ENCODE measurements at places on chromosomes 3 and 15.
A peak's percentile ranks its signal among the peaks of the same experiment; 100 is the strongest.

GRCh38 chr3:37645517-37646380 lies 215.9 kb upstream of the CTDSPL start:
- no peaks in the 10 kb centered on the region for H3K36me3 ChIP-seq
- H3K27ac ChIP-seq = peak overlapping the region; percentile 88
- DNase-seq = peak; percentile 70
- H3K4me3 ChIP-seq = no peak overlapping the region

GRCh38 chr3:122014741-122015140 lies 7.3 kb downstream of the ILDR1 start:
- no peak for DNase-seq
- H3K36me3 ChIP-seq = no peaks in the 10 kb centered on the region
- H3K4me3 ChIP-seq = no peak overlapping the region
- no peaks in the 10 kb centered on the region for H3K4me1 ChIP-seq

DNA sequence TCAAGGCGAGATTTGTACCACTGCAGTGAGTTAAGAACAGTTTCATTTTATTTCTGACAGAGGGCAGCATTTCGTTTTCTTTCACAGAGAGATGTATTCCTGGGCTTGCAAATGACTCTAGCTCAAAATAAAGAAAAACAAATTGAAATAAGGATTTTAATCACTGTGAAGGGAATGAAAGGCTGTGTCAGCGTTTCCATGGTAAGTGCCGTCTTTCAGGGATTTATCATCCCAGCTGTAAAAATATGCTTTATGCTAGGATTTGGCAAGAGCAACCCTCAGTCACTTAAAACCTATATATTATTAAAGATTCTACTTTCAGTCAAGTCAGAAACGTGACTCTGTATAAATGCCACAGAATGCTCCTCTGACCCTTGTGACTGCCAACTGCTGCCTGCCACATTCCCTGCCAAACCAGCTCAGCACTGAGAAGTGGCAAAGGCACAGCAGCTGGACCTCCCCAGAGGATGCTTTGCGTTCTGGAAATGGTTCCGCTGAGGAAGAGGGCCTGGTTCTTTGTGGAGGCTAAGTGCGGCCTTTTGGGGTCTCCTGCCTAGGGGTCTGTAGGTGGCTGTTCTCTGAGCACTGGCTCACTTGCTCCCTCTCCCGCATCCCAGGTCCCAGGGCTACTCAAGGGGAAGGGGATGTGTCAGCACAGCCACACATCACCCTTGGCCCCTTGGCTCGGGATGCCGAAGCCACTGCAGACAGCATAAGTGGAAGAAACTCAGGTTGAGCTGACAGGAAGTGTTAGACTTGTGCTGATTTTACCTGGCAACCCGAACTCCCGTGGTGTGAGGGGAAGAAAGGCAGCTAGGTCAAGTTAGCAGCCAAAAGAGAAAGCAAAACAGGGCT lies 56.6 kb upstream of the POMGNT2 start:
- H3K27ac ChIP-seq = no peak overlapping the region
- no peaks in the 10 kb centered on the region for H3K36me3 ChIP-seq
- no peaks in the 10 kb centered on the region for H3K27me3 ChIP-seq
- no peak for DNase-seq
- no peak overlapping the region for H3K4me3 ChIP-seq

DNA sequence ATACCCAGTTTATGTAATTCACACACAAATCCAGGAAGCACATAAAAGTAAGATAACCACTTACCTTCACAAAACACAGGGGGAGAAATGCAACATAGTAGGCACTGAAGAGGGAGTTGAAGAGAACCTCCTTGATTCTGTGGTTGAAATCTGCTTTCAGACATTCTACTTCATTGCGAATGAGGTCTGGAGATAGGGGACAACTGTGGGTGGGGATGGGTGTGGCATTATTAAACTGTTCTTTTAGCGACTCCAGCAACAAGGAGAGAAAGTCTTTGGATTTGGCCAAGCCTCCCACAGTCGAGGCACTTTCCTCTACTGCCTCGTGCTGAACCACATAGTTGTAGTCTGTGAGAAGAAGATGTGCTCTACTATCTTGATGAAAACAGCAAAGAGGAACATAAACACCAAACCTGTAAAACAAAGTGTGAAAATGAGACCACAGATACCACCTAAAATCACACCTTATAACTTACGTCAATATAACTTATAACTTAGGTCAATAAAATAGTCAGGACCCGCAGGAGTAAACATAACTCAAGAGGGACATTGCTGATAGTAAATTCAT lies 25.6 kb downstream of the TMEM39A start:
- no peaks in the 10 kb centered on the region for H3K4me1 ChIP-seq
- H3K27ac ChIP-seq = no peak overlapping the region
- H3K36me3 ChIP-seq = peaks cover 58% of the 10 kb centered on the region
- H3K27me3 ChIP-seq = no peaks in the 10 kb centered on the region
- DNase-seq = no peak
- no peak overlapping the region for H3K4me3 ChIP-seq

DNA sequence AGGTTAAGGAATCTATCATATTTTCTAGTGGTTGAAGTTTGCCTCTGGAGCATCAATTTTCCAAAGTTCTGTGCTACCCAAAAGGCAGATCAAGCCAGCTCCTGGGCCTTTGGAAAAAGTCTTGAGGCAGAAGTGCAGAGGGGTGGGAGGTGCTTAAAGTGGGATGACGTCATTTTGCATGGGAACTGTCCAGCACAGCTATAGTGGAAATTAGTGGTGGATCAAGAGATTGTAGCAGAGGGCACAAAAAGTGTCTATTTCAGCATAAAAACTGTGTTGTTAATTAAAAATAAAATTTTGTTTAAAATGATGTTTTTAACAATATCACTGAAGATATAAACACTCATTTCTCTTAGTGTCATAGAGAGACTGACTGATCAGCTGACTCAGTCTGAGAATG lies 221.9 kb downstream of the LRRN1 start:
- DNase-seq = no peak
- no peaks in the 10 kb centered on the region for H3K36me3 ChIP-seq
- H3K27me3 ChIP-seq = no peaks in the 10 kb centered on the region
- no peak overlapping the region for H3K4me3 ChIP-seq

DNA sequence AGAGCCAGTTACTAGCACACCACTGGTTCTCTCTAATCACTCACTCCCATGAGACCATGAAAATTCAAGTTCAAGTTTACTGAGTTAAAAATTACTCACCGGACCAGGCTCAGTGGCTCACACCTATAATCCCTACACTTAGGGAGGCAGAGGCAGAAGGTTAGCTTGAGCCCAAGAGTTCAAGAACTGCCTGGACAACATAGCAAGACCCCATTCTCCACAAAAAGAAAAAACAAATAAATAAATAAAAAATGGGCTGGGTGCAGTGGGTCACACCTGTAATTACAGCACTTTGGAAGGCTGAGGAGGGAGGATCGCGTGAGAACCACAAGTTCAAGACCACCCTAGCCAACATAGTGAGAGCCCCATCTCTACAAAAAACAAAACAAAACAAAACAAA lies 21.2 kb upstream of the CILP start:
- H3K27ac ChIP-seq = no peak overlapping the region
- H3K36me3 ChIP-seq = no peaks in the 10 kb centered on the region
- no peak for DNase-seq
- H3K4me3 ChIP-seq = no peak overlapping the region

GRCh38 chr3:28226020-28226419 lies 15.4 kb upstream of the CMC1 start:
- H3K4me1 ChIP-seq = no peaks in the 10 kb centered on the region
- H3K4me3 ChIP-seq = no peak overlapping the region
- no peak overlapping the region for H3K27ac ChIP-seq
- H3K36me3 ChIP-seq = no peaks in the 10 kb centered on the region
- no peaks in the 10 kb centered on the region for H3K27me3 ChIP-seq
- no peak for DNase-seq

- DNase-seq = no peak
- no peaks in the 10 kb centered on the region for H3K27me3 ChIP-seq
- no peak overlapping the region for H3K4me3 ChIP-seq
- no peaks in the 10 kb centered on the region for H3K4me1 ChIP-seq
- no peaks in the 10 kb centered on the region for H3K36me3 ChIP-seq
- H3K27ac ChIP-seq = no peak overlapping the region
These were observed 23.3 kb upstream of the CEMIP start for GRCh38 chr15:80755885-80756284.

- H3K27ac ChIP-seq = no peak overlapping the region
- no peak for DNase-seq
- H3K4me3 ChIP-seq = no peak overlapping the region
These were observed 52.0 kb downstream of the SUCNR1 start for GRCh38 chr3:151925419-151925818.

- DNase-seq = no peak
- H3K4me1 ChIP-seq = no peaks in the 10 kb centered on the region
- no peak overlapping the region for H3K27ac ChIP-seq
- H3K36me3 ChIP-seq = no peaks in the 10 kb centered on the region
- no peaks in the 10 kb centered on the region for H3K27me3 ChIP-seq
These were observed 52.2 kb downstream of the RETNLB start for GRCh38 chr3:108705045-108705444.

DNA sequence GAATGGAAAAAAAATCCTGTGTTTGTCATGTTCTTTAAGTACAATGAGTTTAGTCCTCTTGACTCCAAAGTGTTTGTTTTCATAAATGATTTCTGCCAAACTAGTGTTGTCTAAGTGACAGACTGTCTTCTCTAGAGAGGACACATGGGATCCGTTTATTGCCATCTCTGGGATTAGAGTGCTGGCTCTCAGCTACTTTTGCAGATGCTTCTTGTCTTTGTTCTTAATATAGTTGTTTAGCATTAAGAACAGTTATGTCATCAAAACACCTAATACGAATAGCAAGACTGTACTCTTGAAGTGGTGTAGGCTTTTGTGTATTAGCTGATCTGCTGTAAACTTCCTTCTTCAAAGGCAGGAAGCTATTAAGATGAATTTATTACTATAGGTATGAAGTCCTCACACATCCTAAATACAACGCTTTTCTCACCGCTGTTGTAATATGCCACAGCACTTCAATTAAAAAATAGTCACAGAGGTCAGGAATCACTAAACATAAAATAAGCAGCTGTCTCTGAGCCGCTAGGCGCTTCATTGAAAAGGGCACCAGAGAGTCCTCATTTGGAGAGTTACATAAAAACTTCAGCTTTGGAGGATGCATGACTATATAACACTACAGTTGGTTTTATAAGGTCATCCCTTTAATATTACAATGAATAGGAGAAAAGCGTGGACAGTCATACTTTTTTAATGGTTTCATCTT lies 128.3 kb upstream of the ZNF385D start:
- H3K27ac ChIP-seq = no peak overlapping the region
- no peaks in the 10 kb centered on the region for H3K27me3 ChIP-seq
- no peaks in the 10 kb centered on the region for H3K36me3 ChIP-seq
- no peaks in the 10 kb centered on the region for H3K4me1 ChIP-seq
- no peak overlapping the region for H3K4me3 ChIP-seq
- no peak for DNase-seq

- DNase-seq = no peak
- H3K4me3 ChIP-seq = no peak overlapping the region
- H3K27me3 ChIP-seq = no peaks in the 10 kb centered on the region
These were observed 677.0 kb downstream of the FHIT start for GRCh38 chr3:60574046-60574769.

DNA sequence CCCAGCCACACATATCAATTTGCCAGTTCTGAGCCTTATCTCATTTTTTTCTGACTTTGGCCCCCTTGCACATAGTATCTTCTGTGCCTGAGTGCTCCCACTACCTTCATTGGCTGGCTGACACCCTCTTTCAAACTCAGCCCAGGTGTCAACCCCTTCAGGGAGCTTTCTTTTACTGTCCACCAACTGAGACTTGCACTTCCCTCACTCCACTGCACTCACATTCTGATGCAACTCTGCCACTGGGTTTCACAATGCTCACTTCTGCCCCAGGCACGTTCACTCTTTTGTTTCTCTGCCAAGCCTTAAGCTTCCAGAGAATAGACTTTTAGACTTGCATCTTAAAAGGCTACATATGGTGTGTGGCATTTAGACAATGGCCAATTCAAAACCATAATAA lies 101.5 kb upstream of the CBLB start:
- no peaks in the 10 kb centered on the region for H3K36me3 ChIP-seq
- no peak overlapping the region for H3K27ac ChIP-seq
- peaks cover 16% of the 10 kb centered on the region for H3K4me1 ChIP-seq

DNA sequence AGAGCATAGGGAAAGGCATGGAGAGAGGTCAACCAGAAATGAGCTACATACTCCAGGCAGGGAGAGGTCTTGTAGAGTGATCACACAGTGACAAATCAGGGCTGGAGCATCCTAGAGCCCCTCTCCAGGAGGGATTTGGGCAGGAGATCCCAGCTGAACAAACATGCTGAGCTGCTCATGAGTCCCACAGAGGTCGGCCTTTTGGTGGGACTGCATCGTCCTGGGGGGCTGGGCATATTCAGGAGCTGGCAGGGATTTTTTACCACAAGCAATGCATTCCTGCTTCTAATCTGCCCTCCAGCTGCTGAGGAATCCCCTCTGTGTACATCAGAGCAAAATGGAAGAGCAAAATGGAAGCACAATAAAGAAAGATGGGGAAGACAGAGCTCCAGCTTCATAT lies 94.9 kb downstream of the NTRK3 start:
- H3K4me1 ChIP-seq = no peaks in the 10 kb centered on the region
- no peak overlapping the region for H3K27ac ChIP-seq
- no peaks in the 10 kb centered on the region for H3K36me3 ChIP-seq
- H3K27me3 ChIP-seq = no peaks in the 10 kb centered on the region

- H3K36me3 ChIP-seq = peaks cover 38% of the 10 kb centered on the region
- DNase-seq = no peak
- no peak overlapping the region for H3K27ac ChIP-seq
These were observed 9.0 kb downstream of the TTC14 start for GRCh38 chr3:180611006-180611405.

DNA sequence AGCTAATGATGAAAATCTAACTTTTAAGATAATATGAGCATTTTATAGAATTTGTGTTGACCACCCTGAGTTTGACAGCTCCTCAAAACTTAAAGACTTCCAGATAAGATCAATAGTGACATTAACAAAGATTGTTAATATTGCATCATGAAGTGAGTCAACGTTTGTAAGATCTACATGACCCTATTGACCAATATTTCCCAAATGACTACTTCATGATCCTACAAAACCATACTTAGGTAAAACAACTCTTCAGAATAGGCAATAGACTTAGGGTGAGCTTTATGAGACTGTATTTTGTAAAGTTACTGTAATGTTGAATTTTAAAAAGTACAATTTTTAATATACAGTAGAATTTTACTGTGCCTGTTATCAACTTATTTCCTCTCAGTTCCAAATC lies 422.7 kb upstream of the ALCAM start:
- no peaks in the 10 kb centered on the region for H3K27me3 ChIP-seq
- no peaks in the 10 kb centered on the region for H3K4me1 ChIP-seq
- no peak overlapping the region for H3K27ac ChIP-seq
- no peaks in the 10 kb centered on the region for H3K36me3 ChIP-seq

- no peaks in the 10 kb centered on the region for H3K36me3 ChIP-seq
- no peak overlapping the region for H3K4me3 ChIP-seq
- H3K27me3 ChIP-seq = no peaks in the 10 kb centered on the region
- DNase-seq = no peak
These were observed 17.5 kb downstream of the CDIN1 start for GRCh38 chr15:36596915-36597314.

DNA sequence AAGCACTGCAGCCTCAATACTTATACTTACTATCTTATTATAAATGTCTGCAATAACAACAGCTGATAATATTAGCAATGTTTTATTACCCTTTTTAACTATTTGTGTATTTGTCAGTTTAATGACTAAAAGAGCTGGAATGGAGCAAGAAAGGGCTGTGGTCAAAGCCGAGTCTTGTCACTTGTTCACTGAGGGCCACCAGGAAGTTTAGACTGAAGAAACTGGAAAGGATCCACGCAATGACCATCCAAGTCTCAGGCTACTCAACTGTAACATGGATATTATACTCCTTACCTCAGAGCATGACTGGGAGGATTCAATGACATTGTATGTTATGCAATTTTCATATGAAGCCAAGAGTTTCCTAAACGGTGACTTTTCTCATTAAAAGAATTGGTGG lies 90.4 kb downstream of the TJP1 start:
- no peaks in the 10 kb centered on the region for H3K4me1 ChIP-seq
- H3K36me3 ChIP-seq = peaks cover 17% of the 10 kb centered on the region
- no peaks in the 10 kb centered on the region for H3K27me3 ChIP-seq
- no peak overlapping the region for H3K4me3 ChIP-seq
- no peak overlapping the region for H3K27ac ChIP-seq
